ENCODE measurements at places on chromosomes 7 and 10. TPM values are rescaled to one million over a fixed set of nuclear protein-coding genes. Genes with fewer than 3 reads are reported as not detected.

The SCIN gene
- total RNA-seq = 27.7 TPM

The CCSER2 gene
- 145 TPM for total RNA-seq

The KEL gene
- total RNA-seq = 6.7 TPM

The SPDYE5 gene
- 0.79 TPM for total RNA-seq

The NRAP gene
- total RNA-seq = not detected

The CPA2 gene
- 0.88 TPM for total RNA-seq

The CDH23 gene
- 14.6 TPM for total RNA-seq

The HSPA14 gene
- 15.0 TPM for total RNA-seq

All from dorsolateral prefrontal cortex (tissue), 122 donors.